ENCODE measurements at places on chromosomes 11 and 22. TPM values are rescaled to one million over a fixed set of nuclear protein-coding genes. Genes with fewer than 3 reads are reported as not detected.

DNA sequence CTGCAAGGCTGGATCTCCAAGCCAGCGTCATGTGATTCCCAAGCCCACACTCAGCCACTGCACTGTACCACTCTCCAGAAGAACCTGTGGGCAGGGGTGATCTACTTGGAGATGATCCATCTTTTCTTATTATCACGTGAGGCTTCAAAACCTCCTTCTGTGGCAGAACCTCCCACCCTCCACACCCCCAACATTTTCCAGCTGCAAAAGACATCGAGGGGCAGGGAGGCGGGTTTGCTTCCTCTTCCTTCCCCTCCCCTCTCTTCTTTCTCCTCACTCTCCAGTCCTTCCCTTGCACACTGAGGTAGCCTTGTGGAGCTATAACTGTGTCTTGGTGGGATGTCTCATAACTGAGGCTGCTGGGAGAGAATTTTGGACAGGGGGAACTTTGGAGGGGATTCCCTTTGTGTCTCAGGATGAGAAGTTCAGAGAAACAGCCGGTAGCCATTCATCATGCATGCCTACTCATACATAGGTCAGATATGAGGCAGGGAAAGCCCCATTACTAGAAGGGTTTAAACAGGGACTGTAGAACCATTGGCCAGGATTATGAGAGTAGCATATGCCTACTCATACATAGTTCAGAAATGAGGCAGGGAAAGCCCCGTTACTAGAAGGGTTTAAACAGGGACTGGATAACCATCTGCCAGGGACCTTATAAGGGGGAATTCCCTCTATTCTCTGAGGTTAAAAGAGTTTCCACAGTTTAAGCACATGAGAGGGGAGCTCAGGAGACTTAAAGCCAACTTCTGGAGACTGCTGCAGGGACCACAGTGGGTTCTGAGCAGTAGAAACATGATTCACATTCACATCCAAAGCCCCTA, 420.7 kb upstream of the CADM1 start:
- H3K27ac ChIP-seq: no peak overlapping the region
- no peak for DNase-seq
- peaks cover 4% of the 10 kb centered on the region for H3K4me1 ChIP-seq
- H3K27me3 ChIP-seq: no peaks in the 10 kb centered on the region
- H3K4me3 ChIP-seq: no peak overlapping the region

Gene OR2AG2
- 0.08 TPM for total RNA-seq

Gene MTMR3
- 40.0 TPM for total RNA-seq

Gene APOL1
- total RNA-seq: 28.6 TPM

GRCh38 chr11:64703048-64703447, 19.9 kb downstream of the NRXN2 start:
- no peak for DNase-seq
- H3K27me3 ChIP-seq: no peaks in the 10 kb centered on the region
- no peaks in the 10 kb centered on the region for H3K36me3 ChIP-seq
- no peak overlapping the region for H3K27ac ChIP-seq

DNA sequence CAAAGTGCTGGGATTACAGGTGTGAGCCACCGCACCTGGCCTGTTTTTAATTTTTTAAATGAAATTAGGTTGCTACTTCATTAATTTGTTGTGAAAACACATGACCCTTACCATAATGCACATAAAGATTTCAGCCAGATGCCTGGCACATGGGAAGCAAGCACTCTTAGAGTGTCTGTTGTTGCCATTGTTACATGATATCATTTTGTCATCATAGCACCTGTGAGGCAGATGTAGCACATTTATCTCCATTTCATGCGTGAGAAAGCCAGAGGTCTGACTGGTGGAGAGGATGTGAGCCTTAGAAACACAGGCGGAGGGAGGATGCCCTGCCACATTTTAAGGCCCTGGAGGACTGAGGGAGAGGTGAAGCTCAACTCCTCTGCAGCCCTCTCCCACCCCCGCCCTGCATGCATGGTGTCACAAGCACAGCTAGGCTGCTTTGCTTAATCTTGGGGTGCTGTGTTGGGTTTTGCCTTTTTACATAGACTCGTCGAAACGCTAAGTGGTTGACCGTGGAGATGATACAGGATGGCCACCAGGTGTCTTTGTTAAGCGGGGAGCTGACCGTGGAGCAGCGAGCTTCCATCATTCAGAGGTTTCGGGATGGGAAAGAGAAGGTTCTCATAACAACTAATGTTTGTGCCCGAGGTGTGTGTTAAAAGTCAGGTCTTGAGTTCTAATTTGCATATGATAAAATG, 14.0 kb downstream of the DDX25 start:
- no peaks in the 10 kb centered on the region for H3K27me3 ChIP-seq
- no peak overlapping the region for H3K4me3 ChIP-seq
- DNase-seq: no peak
- no peaks in the 10 kb centered on the region for H3K4me1 ChIP-seq
- H3K36me3 ChIP-seq: no peaks in the 10 kb centered on the region

Gene CD3E
- total RNA-seq: 1.9 TPM

Gene SSTR3
- not detected for total RNA-seq

GRCh38 chr22:44574640-44575380, 76.8 kb upstream of the RTL6 start:
- DNase-seq: no peak
- no peak overlapping the region for H3K27ac ChIP-seq
- no peaks in the 10 kb centered on the region for H3K27me3 ChIP-seq
- no peak overlapping the region for H3K4me3 ChIP-seq
- H3K36me3 ChIP-seq: no peaks in the 10 kb centered on the region

Gene OR52E2
- not detected for total RNA-seq

Gene TYR
- total RNA-seq: not detected

DNA sequence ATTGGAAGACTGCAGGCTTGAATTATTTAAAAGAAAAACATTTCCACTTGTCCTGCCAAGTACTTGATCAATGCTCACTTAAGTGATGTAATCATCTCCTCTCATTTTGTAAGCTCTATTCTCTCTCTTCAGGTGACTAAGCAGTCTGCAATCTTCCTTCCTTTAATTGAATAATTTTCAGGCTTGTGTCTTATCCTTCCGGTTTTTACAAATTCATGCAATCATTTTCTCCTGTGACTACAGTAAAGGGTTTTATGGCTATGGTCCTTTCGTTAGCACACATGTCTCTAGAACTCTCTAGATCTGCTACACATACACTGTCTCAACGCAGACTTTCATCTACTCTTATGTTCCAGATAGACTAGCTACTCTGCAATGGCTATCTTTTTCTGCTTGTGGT, 12.6 kb upstream of the UPB1 start:
- H3K4me1 ChIP-seq: peaks cover 4% of the 10 kb centered on the region
- no peaks in the 10 kb centered on the region for H3K27me3 ChIP-seq
- no peaks in the 10 kb centered on the region for H3K36me3 ChIP-seq
- DNase-seq: no peak
- H3K4me3 ChIP-seq: no peak overlapping the region
- H3K27ac ChIP-seq: no peak overlapping the region

DNA sequence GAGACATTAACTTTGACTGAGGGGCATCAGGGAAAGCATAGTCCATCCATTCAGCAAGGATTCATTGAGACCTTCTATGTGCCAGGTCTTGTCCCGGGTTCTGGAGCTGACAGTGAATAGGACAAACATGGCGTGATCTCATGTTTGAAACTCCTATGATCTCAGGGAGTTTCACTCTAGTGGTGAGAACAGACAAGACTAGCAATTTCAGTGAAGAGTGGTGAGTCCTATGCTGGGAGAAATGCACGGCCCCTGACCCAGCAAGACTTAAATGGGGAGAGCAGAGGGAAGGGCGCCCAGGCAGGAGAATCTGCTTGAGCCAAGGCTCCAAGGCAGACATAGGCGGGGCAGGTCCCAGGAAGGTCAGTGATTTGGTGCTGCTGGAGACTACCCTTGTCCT, 155.7 kb downstream of the CEP164 start:
- H3K27me3 ChIP-seq: no peaks in the 10 kb centered on the region
- no peak overlapping the region for H3K4me3 ChIP-seq
- H3K27ac ChIP-seq: no peak overlapping the region
- H3K36me3 ChIP-seq: no peaks in the 10 kb centered on the region
- no peak for DNase-seq

Gene TRIM48
- not detected for total RNA-seq

Gene ARVCF
- 9.6 TPM for total RNA-seq

Gene ACTN3
- total RNA-seq: not detected

DNA sequence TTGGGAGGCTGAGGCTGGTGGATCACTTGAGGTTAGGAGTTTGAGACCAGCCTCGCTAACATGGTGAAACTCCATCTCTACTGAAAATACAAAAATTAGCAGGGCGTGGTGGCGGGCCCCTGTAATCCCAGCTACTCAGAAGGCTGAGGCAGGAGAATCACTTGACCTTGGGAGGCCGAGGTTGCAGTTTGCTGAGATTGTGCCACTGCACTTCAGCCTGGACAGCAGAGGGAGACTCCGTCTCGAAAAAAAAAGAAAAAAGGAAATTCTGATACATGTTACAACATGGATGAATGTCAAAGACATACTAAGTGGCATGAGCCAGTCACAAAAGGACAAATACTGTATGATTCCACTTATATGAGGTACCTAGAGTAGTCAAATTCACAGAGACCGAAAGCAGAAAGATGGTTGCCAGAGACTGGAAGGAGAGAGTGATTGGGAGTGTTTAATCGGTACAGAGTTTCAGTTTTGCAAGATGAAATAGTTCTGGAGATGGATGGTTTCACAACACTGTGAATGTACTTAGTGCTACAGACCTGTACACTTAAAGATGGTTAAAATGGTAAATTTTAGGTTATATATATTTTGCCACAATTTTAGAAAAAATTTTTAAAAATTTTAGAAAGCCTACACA, 92.3 kb downstream of the BLID start:
- no peaks in the 10 kb centered on the region for H3K27me3 ChIP-seq
- H3K4me3 ChIP-seq: no peak overlapping the region
- no peak overlapping the region for H3K27ac ChIP-seq
- no peaks in the 10 kb centered on the region for H3K4me1 ChIP-seq

Gene LMNTD2
- 2.1 TPM for total RNA-seq

GRCh38 chr22:38655519-38656255, 505 bp downstream of the FAM227A start:
- H3K27me3 ChIP-seq: no peaks in the 10 kb centered on the region
- H3K4me3 ChIP-seq: peak overlapping the region; percentile 78
- no peak for DNase-seq
- H3K36me3 ChIP-seq: no peaks in the 10 kb centered on the region
- peaks cover 12% of the 10 kb centered on the region for H3K4me1 ChIP-seq

Gene MN1
- 2.0 TPM for total RNA-seq

DNA sequence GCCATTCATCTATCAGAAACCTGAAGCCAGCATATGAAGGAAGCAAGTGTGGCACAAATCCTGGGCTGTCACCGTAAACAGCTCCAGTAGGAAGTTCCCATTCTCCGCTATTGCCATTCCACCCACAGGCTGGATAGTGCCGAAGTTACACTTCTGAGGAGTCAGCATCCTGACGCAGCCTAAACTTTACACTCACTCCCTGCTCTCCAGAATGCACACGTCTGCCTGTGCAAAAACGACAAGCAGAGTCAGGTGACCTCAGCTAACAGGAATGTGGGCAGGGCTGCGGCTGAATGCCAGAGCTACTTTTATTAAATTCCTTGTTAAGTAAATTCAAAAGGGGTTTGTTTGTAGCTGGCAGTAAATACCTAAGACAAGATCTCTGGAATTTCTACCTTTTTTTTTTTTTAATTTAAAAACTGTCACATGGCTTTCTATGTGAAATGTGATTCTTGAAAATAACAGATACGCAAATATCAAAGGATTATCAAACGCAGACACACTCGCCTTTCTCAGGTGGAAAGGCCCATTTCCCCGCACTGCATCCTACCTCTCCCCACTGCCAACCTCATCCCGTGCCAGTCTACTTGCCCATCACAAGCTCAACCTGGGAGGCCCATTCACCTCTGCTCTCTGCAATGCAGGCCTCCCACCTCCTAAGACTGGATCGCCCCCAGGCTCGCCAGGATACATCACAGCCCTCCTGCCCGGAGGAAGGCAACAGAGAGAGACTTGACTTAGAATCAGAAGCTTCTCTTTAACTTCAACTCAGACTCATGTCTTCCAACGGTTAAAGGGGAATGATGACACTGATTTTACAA, 33.5 kb downstream of the NFRKB start:
- H3K36me3 ChIP-seq: peaks cover 12% of the 10 kb centered on the region
- H3K4me1 ChIP-seq: peaks cover 11% of the 10 kb centered on the region
- no peak for DNase-seq

GRCh38 chr11:64204464-64204989, 2.0 kb upstream of the FERMT3 start:
- peak overlapping the region; percentile 38 for H3K27ac ChIP-seq
- no peak overlapping the region for H3K4me3 ChIP-seq
- H3K27me3 ChIP-seq: no peaks in the 10 kb centered on the region
- peaks cover 13% of the 10 kb centered on the region for H3K36me3 ChIP-seq
- no peak for DNase-seq

Gene ROBO4
- total RNA-seq: 11.3 TPM

Gene NRXN2
- 0.38 TPM for total RNA-seq

GRCh38 chr11:13302420-13302958, 24.9 kb downstream of the BMAL1 start:
- H3K4me3 ChIP-seq: no peak overlapping the region
- DNase-seq: no peak

- peaks cover 34% of the 10 kb centered on the region for H3K36me3 ChIP-seq
- DNase-seq: no peak
- H3K27ac ChIP-seq: no peak overlapping the region
- no peak overlapping the region for H3K4me3 ChIP-seq
Observed at GRCh38 chr22:25057013-25057881, 104.7 kb downstream of the KIAA1671 start.

DNA sequence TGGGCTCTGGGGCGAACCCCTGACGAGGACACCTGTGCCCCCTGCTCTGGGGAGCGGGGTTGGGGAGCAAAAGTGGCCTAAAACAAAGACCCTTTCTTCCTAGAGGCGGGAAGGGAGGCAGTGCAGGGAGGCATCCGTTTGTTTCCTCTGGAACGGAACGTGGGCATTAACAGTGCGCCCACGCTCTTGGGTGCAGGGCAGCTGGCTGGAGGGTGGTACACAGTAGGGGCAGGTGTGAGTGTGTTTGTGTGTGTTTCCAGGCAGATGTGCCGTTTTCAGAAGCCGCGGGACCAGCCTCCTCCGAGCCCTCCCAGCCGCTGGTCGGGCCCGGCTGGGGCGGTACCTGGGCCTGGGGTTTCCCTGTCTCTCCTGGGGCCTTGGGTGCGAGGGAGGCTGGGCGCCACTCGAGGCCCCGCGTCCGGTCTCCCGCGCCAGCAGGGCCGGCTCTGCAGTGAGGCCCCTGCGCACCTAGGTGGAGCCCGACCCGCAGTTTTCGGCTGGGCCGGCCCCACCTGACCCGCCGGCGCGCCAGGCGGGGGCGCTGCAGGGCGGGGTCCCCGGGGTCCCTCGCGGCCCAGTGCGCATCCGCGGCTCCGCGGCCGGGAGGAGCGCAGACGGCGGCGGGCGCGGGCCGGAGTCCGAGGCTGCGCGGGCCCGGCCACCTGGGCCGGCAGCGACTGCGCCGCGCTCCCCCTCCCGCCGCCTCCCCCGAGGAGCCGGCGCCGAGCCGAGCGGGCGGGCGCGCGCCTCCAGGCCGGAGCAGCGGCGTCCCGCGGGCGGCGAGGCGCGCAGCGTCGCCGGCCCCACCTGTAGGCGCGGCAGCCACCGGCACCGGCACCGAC, 1252.7 kb downstream of the BRD1 start:
- H3K27me3 ChIP-seq: peaks cover 15% of the 10 kb centered on the region
- no peak for DNase-seq
- H3K27ac ChIP-seq: no peak overlapping the region
- peaks cover 15% of the 10 kb centered on the region for H3K4me1 ChIP-seq
- H3K4me3 ChIP-seq: no peak overlapping the region

Gene VPREB1
- total RNA-seq: not detected
